NAMALWA (cell line): ENCODE measurements at places on chromosomes 3 and 15.
A peak's percentile ranks its signal among the peaks of the same experiment; 100 is the strongest.

GRCh38 chr3:159899166-159899565 lies 89.5 kb upstream of the IL12A start:
- DNase-seq, result no peak

DNA sequence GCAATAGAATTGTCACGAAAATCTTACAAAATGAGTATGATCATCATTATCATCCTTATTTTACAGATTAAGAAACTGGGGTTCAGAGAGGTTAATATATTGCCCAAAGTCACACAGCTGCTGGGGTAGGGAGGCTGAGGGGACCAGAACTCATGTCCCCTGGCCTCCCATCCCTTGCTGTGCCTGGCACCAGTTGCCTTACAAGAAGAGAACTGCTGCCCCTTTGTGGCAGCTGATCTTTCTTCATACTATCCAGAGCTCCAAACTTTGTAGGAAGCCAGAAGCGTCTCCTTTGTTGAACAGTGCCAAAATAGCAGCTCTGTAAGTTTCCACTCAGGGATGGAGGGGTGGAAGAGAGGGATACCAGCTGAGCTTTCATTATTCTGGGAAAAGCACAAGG lies 236.8 kb upstream of the TBC1D5 start:
- DNase-seq, result peak; percentile 11

DNA sequence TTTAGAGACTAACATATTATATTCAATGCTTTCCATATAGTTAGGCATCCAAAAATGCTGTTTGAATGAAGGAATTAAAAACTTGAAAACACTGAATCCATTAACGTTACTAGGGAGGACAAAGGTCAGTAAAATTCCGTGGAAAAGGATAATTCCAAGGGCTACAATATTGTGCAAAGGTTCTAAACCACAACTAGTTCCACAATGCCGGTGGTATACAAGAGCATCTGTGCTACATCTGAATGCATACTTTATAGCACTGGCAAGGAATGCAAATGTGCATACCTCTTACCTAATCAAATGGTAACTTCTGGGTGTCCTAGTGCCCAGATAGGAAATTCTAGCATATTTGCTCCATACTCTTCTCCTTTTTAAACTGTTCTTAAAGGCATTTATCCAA lies 2.2 kb downstream of the ICE2 start:
- DNase-seq, result no peak

DNA sequence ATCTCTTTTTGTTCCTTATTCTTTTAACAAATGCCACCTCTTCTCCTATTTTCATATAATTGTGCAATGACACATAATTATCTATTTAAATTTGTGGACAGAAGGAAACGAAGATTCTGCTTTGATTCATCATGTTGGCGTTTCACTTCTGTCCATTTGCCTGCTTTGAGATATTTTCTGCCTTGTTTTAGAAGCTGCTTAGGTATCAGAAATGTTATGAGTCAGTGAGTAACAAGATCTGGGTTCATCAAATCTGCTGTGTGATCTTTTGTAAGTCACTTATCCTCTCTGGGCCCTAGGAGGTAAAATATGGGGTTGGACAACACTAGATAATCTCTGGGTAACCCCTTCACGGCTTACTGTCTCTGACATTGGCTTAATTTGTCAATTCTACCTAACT lies 7.3 kb upstream of the MINDY4B start:
- DNase-seq, result no peak

DNA sequence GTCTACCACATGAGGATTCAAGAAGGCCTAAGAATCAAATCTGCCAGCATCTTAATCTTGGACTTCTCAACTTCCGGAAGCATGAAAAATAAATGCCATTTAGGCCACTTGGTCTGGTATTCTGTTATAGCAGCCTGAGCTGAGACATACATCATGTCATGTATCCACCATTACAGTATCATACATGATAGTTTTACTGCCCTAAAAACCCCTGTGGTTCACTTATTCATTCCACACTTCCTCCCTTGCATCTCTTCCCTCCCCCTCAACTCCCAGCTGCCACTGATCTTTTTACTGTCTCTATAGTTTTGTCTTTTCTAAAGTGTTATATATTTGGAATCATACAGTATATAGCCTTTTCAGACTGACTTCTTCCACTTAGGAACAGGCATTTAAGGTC lies 161.8 kb downstream of the SNRK start:
- DNase-seq, result no peak

GRCh38 chr3:50226888-50227389 lies 9.1 kb upstream of the GNAI2 start:
- peak; percentile 58 for DNase-seq

DNA sequence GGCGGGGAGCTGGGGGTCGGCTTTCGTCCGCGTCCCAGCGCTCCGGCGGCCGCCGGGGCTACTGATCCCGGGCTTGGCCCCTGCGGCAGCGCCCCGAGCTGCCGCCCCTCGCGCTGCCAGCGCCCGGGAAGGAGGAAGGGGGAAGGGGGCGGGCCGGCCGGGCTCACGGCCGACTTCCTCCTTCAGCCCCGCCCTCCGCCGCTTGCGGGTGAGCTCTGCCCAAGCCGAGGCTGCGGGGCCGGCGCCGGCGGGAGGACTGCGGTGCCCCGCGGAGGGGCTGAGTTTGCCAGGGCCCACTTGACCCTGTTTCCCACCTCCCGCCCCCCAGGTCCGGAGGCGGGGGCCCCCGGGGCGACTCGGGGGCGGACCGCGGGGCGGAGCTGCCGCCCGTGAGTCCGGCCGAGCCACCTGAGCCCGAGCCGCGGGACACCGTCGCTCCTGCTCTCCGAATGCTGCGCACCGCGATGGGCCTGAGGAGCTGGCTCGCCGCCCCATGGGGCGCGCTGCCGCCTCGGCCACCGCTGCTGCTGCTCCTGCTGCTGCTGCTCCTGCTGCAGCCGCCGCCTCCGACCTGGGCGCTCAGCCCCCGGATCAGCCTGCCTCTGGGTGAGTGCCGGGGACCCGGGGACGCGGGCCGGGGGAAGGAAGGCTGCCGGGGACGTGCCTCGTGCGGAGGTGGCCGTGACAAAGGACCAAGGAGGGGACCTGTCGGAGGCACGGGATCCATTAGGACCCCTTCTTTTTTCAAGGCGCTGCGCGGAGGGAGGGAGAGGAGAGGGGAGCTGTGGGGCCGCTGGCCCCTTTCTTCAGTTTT lies at the start of gene SEMA4B:
SEMA4B (plus strand) TSS at position 201 of the 814 bp plus-strand sequence; CDS start at position 450, 249 bp downstream.
- peak; percentile 81 for DNase-seq

GRCh38 chr3:73707772-73708171 lies 83.0 kb upstream of the PDZRN3 start:
- DNase-seq, result no peak

DNA sequence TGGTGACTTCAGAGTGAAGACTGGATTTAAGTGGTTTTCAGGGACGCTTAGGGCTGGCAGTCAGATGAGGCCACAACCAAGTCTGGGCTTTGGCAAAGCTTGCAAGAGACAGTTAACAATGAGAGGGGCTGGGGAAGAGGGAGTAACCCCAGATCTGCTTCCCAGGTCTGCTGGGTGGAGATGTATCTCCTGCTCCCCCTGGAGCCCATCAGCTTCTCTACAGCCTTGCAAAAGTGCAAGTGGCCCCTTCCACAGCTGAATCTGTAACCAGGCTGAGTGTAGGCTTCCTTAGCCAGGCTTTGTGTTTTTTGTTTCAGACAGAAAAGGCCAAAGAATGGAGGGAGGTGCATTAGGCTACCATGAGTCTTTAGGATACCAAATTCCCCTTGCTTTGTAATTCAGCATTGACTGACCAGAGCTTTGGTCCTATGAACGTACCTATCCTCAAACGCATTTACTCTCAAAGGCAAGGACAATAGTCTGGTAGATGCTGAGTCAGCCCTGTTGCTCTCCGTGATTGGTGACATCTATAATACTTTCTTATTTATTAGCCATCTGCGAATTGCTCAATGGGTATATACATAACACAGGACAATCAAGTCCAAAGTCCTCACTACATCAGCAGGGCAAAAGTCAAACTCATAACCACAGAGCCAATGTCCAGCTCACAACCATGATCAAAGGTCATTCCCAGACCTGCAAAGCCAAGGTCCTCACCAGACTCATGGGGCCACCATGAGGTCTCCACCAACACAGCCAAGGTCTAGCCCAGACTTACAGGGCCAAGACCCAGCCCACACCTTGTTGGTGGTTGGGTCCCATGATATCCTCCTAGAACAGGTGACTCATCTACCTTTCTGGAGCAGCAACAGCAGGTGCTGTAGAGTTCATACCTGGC lies 17.1 kb downstream of the CCDC13 start:
- DNase-seq, result peak; percentile 31

- no peak for DNase-seq
Observed at GRCh38 chr3:1381647-1382036, 288.8 kb downstream of the CNTN6 start.

GRCh38 chr3:129934234-129935123 lies 40.0 kb upstream of the TRH start:
- peak; percentile 71 for DNase-seq

- DNase-seq, result no peak
Observed at GRCh38 chr15:24823473-24823872, 131.3 kb upstream of the SNRPN start.

DNA sequence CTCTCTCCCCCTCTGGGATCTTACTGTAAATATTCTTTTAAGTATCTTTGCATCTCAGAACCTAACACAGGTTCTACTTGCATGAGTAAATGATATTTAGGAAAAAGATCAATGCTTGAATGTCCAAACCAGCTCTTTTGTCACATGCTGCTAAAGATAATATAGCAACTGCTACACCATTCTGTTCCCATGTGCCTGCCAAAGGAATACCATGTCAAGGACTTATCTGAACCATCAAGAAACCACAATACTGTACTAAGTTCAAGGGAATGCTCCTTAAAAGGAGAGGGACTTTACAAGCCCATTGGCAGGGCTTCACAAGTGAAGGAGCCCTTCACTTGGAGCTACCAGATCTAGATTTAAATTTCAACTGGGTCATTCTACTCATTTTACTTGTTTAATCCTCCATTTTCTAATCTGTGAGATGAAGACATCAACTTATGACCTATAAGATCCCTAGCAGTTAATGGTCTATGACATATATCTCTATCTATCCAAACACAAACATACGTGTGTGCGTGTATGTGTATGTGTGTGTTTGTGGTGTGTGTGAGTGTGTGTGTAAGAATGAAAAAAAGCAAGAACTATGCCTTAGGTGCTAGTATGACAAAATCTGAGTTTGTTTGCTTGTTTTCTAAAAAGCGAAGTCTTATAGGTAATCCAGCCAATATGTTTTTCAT lies 13.0 kb upstream of the SEC62 start:
- no peak for DNase-seq

- no peak for DNase-seq
Observed at GRCh38 chr3:123011447-123011846, 16.1 kb downstream of the SEMA5B start.

DNA sequence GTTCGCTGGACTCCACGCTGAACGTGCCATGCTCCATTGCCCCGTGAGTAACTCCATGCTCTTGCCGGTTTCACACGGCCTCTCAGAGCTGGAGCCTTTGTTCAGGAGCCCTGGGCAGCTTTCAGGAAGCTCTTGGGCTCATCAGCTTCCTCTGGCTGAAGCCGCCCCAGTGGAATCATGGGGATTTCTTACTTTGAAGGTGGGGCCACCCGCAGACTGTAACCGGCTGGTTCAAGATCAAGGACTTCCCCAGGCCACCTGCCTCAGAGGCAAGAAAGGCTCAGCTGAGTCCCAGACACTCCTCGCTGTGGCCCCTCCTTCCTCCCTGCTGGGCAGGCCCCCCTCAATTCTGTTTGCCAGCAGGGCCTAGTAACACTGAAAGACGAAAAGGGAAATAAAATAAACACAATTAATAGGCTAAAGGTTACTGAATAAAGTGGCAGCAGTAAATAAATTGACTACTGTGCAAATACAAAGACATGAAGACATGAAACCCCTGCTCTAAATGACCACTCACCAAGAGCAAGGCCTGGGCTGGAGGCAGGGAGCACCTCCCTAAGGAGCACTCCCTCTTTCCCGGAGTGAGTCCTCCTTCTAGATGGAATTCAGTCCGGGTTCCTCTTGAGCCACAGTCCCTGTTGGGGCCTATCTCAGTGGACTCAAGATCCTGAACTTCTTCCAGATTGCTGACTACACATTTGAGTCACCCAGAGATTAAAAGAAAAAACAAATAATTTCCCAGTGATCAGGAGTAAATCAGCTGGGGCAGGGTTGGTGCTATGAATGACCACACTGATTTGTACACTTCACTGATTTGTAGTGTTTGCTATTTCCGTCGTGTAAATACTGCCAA lies 51.0 kb downstream of the ZDHHC19 start:
- DNase-seq, result peak; percentile 37

- DNase-seq, result no peak
Observed at GRCh38 chr3:76470285-76470684, 569.6 kb upstream of the ROBO2 start.

- DNase-seq, result no peak
Observed at GRCh38 chr3:136708333-136708985, 43.7 kb downstream of the STAG1 start.

GRCh38 chr3:136141891-136142290 lies 54.2 kb downstream of the MSL2 start:
- no peak for DNase-seq

- DNase-seq, result no peak
Observed at GRCh38 chr3:168933614-168934013, 729.9 kb downstream of the MECOM start.

DNA sequence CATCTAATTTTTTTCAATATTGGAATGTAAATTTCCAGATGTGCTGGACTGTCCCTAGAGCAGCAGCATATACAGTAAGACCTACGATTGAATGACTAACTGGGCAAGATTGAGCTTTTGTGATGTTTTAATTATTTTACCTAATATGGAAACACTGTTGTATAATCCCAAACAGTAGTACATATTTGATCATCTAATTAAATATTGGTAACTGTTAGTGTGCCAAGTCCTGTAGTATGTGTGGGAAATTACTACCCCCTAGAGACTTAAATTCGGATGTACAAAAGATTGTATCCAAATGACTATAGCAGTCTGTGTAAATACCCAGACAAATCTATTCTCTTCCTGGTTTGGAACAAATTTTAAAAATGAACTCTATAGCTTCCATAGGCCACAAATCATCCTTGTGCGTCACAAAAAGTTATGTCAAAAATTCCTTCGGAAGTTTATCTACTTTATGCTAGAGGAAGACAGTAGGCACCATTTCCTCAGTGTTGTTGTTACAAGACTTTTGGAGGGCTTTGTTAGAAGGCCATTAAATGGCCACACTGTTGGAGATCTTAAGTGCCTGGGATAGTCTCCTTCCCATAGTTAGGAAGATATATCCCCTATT lies 41.6 kb downstream of the NKIRAS1 start:
- no peak for DNase-seq

- no peak for DNase-seq
Observed at GRCh38 chr15:101178931-101179330, 72.9 kb downstream of the CHSY1 start.

DNA sequence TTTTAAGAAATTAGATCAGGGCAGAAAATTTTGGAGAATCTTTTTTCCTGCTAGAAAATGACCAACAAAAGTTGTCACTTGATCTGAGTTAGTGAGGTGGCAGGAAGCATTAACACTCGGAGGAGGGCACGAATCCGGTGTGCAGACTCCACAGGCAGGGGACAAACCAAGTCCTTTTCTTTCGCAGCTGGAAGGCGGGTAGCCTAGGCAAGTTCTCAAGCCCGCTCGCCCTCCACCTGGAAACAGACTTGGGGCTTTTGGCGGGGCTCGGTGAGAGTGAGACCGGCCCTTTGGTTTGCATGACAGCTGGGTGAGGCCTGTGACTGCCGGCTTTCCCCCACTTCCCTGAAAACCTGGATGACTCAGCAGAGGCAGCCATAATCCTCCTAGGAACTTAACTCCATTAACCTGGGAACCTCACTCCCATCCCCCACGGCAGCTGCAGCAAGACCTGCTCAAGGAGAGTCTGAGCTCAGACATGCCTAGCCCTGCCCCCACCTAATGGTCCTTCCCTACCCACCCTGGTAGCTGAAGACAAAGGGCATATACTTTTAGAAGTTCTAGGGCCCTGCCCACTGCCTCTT lies 134.8 kb downstream of the MFSD1 start:
- no peak for DNase-seq

GRCh38 chr15:41474941-41475340 lies 18.7 kb upstream of the ITPKA start:
- no peak for DNase-seq
